ENCODE measurements at places on chromosomes 2 and 18.

GRCh38 chr2:73238149-73238548 lies 4.0 kb downstream of the CCT7 start:
- no peak for DNase-seq

- no peak for DNase-seq
These were observed 169.1 kb downstream of the ATAD2B start for GRCh38 chr2:23757686-23758433.

- no peak for DNase-seq
These were observed 41.3 kb downstream of the HDLBP start for GRCh38 chr2:241274127-241274526.

- peak; percentile 54 for DNase-seq
These were observed 87.4 kb downstream of the ZNF516 start for GRCh38 chr18:76407681-76408080.

GRCh38 chr2:156673333-156673615 lies 237.1 kb downstream of the GPD2 start:
- DNase-seq = no peak

DNA sequence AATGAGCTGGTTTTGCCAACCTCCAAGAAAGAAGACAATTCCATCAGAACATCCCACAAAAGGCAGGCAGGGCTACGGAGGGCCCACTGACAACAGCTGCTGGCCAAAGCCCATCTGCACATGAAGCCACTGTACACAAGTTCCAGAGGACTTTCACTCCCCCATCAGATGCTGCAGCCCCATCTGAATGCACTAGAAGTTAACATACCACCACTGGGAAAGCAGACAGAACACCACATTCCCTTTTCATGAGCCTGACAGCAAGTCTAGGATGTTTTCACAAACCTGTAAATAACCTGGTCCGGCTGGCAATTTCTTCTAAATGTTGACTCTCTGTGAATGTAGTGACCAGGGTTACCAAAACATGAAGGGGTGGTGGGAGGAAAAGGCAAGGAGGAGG lies 41.5 kb downstream of the CCBE1 start:
- DNase-seq = no peak

DNA sequence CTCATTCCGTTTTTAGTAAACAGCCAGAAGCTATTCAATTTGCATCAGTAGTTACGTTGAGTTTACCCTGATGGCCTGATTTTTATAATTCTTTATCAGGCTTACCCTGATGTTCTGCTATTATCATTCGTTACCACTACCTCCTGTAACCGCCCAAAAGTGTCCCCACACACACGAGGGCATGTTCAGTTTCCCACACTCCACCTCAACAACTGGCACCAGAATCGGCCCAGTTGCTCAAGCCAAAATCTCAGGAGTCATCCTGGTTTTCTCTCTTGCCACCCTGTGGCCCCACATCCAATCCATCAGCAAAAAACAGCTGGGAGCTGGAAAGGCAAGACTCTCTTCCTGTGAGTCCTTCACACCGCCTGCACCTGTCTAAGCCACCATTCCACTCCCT lies 102.9 kb upstream of the RAB6C start:
- DNase-seq = no peak

DNA sequence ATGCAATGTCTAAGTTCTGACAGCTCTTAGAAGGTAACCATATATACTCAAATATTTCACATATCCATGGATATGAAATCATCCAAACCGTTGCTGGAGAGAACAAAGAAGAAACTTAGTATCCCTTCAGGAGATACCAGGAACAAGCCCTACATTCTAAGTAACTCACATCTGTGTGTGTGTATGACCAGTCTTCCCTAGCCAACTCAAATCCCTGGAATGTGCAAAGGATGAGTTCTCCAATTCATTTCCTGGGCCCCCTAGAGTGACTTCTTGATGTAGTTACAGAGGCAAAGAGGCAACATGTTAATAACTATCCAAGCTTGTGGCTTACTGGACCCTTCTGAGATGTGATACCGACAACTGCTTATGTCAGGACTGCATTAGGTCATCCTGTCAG lies 20.1 kb downstream of the TPGS2 start:
- DNase-seq = no peak

DNA sequence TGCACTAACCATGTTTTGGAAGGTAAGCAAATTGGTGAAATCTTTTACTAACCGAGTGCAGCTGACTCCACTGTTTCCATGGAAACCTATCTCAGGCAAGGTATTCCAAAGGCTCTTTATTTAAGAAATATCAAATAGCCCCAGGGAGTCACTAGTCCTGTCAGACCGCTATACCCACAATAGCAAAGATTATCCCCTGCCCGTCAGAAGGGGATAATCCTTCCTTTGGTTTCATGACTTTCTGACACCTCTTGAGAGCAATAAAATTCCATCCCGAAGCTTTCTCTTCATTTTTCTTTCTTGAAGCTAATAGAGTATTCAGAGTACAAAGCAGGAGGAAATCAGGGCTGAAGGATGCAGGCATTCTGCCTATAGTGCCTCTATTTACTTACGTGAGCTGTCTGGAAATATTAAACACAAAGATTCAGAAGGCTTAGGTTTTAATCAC lies 34.7 kb upstream of the MAP2 start:
- no peak for DNase-seq

DNA sequence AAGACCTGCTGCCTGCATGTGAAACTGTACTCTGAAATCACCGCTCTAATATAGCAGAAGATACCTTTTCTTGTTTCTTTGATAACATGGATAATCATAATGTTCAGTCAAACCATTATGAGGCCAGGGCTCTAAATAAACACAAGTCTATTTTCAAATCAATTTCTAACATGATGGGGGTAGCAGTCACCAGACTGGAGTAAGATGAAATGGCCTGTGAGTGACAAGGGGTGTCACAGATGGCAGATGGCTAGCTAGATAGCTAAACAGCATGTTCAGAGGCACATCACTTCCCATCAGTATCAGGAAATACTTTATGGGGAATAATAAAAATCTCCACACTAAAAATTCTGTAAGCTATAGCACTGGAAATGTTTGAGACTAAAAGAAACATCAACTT lies 14.0 kb downstream of the MBD2 start:
- no peak for DNase-seq

DNA sequence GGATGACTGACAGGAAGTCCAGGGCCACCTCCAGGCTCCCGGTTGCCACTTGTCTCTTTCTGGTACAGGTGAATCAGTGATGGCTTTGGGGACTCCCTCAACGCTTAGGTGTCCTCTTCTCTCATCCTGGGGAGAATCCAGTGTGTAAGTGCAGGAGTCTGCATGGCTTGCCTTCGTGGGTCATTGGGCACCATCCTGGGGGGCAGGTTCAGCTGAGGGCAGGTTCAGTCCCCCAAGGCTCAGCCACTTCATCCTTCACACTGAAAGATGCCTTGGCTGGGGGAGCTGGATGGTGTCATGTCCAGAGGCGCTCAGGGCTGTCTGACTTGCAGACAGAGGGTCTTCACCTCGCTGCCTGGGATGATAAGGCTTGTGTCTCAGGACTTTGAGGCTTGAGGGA lies 29.2 kb downstream of the SH3RF3 start:
- no peak for DNase-seq

DNA sequence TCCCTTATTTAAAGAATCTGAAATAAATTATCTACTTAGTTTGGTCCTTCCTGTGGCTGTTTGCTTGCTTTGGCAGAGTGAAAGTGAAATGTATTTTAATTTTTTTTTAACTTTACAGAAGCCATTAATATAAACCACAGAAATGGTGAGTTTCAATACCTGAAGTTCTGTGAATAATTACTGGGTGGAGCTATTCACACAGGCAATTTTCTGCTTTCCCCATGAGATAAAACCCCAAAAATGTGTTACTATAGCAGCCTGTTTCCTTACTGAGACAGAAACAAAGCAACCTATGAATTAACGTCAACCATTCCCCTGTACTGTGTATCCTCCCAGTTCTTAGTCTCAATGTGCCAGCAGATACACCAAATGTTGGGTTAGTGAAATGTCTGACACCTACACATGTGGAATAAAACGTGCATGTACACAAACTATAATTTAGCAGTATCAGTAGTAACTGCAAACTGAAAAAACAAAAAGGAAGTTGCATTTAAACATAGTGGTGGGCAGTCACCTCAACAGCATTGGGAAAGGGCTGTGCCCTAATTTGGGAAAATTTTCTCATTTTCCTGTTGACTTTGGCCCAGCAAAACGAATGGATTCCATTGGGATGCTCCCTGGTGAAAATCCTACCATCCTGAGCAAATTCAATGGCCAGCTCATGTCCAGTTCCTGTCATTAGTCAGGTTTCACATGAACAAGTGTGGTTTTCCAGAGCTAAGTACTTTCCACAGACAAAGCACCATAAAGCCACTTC lies 73.1 kb upstream of the RMDN2 start:
- no peak for DNase-seq

DNA sequence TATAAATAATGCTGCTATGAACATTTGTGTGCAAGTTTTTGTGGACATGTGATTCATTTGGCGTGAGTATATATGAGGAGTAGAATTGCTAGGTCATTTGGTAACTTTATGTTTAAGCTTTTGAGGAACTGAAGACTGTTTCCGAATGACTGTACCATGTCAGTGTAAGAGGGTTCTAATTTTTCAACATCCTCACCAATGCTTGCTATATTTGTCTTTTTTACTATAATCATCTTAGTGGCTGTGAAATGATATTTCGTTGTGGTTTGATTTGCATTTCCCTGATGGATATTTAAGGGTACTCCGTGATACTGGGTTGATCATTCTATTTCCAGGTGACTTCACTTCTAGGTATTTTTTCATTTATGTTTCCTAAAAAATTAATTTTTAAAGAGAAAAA lies 241.1 kb downstream of the BCL2 start:
- no peak for DNase-seq

DNA sequence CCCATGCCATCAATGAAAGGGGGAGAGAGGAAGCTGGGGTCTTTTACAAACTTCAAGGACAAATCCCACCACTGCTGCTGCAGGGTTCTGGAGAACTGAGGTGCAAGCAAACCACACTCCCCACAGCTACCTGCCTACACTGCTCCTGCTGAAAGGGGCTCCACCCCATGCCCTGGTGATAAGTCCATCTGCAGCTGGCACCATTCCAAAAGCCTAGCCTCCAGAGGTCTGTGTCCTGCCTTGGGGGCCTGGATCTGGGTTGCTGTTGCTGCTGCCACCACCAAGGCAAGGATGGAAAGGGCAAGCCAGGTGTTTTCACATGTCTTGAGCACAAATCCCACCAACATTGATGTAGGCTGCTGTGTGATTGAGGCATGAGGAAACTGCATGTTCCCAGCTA lies 97.4 kb upstream of the UBE2E3 start:
- no peak for DNase-seq

DNA sequence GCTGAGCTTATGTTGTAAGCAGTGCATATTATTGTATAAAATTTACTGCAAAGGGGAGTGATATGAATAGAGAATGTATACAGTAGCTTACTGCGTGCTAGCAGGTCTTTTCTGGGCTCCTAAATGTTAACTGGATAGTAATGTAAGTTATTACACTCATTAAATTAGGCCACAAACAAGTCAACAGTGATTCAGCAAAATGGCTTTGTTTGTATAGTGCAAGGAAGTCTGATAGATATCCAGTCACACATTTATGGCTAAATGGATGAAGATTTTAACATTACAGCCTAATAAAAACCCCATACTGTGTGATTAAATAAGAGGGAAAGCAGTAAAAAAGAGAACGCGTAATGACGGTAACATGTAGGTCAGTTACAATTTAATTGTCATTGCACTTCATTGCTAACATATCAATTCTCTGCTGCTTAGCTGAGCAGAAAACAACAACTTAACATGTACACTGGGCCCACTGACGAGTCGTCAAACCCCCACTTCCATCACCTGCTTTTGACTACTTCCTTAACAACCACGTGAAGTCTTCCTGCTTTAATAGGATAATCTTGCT lies 665.0 kb upstream of the FANCL start:
- DNase-seq = no peak
